IMR-90 (cell line): ENCODE measurements at places on chromosomes 16 and 17. TPM values are rescaled to one million over a fixed set of nuclear protein-coding genes. Genes with fewer than 3 reads are reported as not detected.

KRTAP4-3 gene
- total RNA-seq, result not detected in 2 replicates

GRCh38 chr16:66612422-66612821 is 7.9 kb downstream of the CMTM3 start:
- no peak for DNase-seq

DNA sequence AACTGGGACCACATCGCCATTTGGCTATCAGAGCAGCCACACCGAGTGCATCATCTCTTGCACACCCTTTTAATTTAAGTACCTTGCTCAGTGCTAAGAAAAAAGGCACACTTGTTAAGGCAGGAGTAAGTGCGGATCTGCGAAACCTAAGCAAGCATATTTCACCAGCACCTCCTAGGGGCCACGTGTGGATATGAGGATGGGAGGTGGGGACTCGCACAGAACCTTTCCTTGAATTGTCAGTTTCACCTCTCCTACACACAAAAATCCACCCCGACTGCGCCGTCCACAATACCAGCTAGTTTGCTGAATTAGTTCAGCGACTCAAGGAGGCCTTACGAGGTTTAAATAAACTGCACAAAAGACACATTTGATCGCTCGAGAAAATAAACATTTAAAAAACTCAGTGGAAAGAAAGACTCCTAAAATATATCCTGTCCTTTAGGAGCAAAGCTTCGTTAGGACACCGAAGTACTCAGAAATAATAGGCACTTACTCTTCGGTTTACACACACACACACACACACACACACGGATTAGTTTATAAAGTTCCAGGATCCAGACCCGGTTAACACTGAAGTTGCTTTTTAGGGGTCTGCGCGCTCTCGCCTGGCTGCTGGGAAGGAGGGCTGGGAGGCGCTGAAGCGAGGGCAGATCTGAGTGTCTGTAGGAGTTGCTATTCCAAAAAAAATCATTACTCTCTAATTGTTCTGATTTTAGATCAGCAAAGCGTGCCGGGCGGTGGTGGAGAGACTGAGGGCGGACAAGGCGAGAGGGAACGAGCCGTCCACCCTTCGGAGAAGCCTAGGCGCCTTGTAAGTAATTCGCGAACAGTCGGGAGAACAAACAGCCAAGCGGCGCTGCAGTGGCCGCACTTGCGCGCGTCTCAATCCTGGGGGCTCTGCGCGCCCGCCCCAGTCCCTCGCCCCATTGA is 1.0 kb upstream of the KCNJ2 start:
- peak; percentile 81 for DNase-seq

GRIN2C gene
- not detected in 2 replicates for total RNA-seq

- DNase-seq, result peak; percentile 59
These were observed 2.4 kb upstream of the MTSS2 start for GRCh38 chr16:70688246-70688742.

DNA sequence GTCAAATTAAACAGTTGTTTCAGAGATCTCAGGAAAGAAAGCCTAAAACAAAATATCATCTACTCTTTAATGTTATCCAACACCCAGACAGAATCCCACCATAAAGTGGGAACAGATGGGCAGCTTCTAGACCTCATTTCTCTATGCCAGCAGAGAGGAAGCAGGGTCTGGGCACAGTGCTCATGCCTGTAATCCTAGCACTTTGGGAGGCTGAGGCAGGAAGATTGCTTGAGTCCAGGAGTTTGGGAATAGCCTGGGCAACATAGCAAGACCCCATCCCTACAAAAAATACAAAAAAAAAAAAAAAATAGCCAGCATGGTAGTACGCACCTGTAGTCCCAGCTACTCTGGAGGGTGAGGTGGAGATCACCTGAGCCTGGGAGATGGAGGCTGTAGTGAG is 13.5 kb upstream of the ZNF652 start:
- no peak for DNase-seq

DNA sequence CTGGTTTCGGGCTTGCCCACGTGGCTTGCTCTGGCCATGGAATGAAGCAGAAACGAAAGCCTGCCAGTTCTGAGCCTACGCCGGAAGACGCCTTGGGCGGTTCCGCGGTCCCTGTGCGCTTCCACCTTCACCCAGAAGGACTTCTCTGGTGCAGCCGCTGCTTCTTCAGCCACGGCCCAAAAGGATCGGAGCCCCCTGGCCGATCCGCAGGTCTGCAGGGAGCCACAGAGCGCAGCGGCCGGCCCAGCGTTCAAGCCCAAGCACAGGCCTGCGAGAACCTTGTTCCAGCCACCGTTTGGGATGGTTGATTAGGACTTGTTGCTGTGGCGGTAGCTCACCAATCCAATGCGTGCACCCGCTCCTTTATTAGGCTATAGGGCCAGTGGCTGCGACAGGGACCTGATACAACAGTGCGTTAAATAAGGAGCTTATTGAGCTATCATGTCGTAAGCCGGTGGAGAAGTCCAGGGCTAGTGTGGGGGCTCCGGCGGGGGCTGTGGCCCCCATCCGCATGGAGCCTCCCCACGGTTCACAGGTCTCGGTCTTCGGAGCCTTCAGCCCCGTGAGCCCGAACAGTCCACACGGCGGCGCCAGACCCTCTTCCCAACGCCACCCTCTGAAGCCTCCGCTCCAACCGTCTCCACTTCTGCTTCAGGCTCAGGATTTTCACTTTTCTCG is 10.2 kb upstream of the MPP2 start:
- peak; percentile 10 for DNase-seq

GRCh38 chr17:77408284-77408683 is 267.5 kb downstream of the SEC14L1 start:
- DNase-seq, result no peak

DNA sequence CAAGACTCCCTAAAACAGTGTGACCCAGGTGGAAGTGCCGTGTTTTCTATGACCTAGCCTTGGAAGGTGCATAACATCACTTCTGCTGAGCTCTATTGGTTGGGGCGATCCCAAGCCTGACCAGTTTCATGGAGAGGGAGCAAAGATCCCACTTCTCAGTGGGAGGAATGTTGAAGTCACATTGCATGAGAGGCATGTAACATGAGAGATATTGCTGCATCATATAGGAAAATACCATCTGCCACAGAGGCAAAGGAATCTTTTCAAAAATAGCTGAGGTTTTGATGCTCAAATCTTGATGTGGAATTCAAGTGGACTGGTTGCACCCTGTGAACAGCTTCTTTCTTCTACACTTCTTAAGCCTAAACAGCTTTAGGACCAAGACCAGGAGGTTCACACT is 56.4 kb upstream of the NLRP1 start:
- no peak for DNase-seq

GRCh38 chr17:37088913-37089312 is 140.2 kb downstream of the AATF start:
- no peak for DNase-seq

PRSS8 gene
- not detected in 2 replicates for total RNA-seq

DNA sequence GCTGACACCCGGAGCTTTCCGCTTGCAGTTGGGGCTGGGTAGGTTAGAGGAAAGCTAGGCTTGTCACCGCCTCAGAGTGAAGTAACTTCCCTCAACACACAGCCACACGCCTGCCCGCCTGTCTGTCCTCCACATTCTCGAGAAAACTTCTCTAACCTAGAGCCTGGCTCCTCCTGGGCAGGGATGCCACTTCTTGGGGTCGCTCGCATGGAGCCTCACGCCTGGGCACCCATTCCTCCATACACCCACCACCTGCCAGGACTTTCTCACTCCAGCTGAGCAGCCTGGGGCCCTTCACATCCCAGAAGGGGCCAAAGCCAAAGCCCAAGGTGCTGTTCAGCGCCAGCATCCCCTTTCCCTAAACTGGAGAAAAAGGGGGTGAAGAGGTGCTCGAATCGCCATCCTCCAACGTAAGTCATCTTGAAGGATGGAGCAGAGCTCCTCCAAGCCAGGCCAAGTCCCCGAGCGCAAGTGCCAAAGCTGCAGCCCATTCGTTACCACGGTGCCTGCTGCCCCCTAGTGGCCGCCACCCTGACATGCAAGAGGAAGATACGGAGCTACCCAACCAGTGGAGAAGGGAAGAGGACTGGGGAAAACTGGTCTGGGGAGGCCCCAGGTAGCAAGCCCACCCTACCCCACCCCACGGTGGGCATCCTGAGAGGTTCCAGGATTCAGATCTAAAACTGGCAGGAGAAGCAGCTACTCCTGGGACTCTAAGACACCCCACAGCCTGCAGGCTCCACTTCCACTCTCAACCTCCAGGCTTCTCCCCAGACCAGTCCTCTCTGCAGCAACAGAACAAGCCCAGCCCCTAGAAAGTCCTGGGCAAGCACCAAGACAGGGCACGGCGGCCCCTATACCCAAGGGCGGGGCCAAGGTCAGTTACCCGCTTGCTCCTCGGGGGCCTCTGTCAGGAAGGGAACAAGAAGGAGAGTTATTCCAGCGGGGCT is 63.1 kb downstream of the MYO18A start:
- peak; percentile 47 for DNase-seq

- DNase-seq, result peak; percentile 37
These were observed 1.2 kb upstream of the NFATC3 start for GRCh38 chr16:68083861-68084503.

GRCh38 chr17:81967533-81968395 is 6.8 kb upstream of the NOTUM start:
- DNase-seq, result peak; percentile 32

ITGA2B gene
- total RNA-seq, result under 0.01 TPM in 2 replicates

- peak; percentile 41 for DNase-seq
These were observed 18.5 kb upstream of the ALDH3A1 start for GRCh38 chr17:19766421-19767270.

NGFR gene
- 0.18 TPM in 1 of 2 replicates, not detected in the other for total RNA-seq

DNA sequence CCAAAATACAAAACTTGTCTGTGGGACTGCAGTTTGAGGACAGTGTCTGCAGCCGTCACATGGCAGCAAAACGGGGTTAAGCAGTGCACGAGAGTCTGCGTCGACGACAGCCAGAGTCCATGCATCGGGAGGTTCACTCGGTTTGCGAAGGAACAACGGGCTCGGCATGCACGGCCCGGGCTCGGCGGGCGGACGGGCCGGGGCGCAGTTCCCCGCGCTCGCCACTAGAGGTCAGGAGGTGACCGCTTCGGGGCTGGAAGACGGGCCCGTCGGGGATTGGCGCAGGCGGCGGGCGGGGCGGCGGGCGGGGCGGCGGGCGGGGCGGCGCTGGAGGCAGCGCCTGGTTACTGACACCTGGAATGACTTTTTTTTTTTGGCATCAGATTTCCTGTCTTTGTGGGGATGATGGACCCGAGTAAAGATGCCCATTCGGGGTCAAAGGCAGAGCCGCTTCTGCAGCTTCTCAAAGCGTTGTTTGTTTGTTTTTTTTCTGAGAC is 6.5 kb downstream of the SCGB1C2 start:
- peak; percentile 39 for DNase-seq

UMOD gene
- not detected in 2 replicates for total RNA-seq

TNP2 gene
- not detected in 2 replicates for total RNA-seq

- DNase-seq, result no peak
These were observed 42.4 kb downstream of the TMEM235 start for GRCh38 chr17:78273813-78274212.

GRCh38 chr17:38498353-38498752 is 70.1 kb downstream of the ARHGAP23 start:
- DNase-seq, result no peak

MMD gene
- 7.0 and 11.9 TPM in 2 replicates for total RNA-seq

ZNRF1 gene
- total RNA-seq, result 8.2 and 9.7 TPM in 2 replicates

DNA sequence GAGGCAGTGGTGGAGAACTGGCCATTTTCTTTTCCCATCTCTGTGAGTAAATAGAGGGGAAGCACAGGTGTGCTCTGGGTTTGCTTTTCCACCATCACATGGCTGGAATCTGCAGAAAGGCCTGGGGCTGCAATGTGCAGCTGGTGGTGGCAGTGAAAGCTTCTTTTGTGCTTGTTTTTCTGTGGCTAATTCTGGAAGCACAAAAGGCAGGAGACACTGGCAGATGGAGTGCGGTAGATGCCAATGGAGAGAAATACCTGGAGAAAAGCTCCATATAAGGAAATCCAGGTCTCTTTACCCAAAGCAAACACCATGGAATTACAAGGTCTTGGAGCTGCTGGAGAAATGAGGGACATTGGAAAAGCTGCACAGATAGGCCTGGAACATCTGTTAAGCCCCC is 146.9 kb downstream of the HAPSTR1 start:
- DNase-seq, result no peak

CSH2 gene
- total RNA-seq, result not detected in 2 replicates

NPTX1 gene
- total RNA-seq, result 20.8 and 23.3 TPM in 2 replicates

DNA sequence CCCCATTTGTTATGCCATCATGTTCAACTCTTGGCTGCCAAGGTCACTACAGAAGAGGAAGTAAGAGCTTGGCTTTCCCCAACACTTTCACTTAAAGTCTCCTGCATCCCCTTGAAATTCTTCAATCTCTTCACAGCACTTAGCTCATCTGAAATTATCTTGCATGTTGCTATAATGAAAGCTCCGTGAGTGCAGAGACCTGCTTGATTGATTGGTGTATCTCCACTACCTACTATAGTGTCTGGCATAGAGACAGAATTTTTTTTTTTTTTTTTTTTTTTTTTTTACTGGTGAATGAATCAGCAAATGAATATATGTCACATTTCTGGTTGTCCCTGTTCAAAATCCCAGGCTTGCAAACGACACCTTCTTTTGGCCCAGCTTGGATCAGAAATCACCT is 1.9 kb upstream of the SDR42E1 start:
- DNase-seq, result no peak

- DNase-seq, result no peak
These were observed 260.1 kb downstream of the PARN start for GRCh38 chr16:14369734-14370598.

CCDC144A gene
- 1.4 and 3.6 TPM in 2 replicates for total RNA-seq

DNA sequence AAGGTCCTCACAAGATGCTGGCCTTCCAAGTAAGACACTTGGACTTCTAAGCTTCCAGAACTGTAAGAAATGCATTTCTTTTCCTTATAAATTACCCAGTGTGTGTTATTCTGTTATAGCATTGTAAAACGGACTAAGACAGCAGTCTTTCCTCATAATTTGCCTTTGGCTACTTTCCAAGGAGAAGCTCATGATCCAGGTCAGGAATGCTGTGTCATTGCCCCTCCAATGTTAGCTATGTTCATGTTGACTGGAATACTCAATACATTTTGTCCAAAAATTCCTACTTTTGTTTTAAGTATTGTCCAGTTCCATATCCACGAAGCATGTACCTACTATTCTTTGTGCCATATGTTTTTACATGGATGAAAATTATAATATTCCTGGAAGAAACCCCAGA is 234.6 kb downstream of the HS3ST3A1 start:
- DNase-seq, result no peak

DNA sequence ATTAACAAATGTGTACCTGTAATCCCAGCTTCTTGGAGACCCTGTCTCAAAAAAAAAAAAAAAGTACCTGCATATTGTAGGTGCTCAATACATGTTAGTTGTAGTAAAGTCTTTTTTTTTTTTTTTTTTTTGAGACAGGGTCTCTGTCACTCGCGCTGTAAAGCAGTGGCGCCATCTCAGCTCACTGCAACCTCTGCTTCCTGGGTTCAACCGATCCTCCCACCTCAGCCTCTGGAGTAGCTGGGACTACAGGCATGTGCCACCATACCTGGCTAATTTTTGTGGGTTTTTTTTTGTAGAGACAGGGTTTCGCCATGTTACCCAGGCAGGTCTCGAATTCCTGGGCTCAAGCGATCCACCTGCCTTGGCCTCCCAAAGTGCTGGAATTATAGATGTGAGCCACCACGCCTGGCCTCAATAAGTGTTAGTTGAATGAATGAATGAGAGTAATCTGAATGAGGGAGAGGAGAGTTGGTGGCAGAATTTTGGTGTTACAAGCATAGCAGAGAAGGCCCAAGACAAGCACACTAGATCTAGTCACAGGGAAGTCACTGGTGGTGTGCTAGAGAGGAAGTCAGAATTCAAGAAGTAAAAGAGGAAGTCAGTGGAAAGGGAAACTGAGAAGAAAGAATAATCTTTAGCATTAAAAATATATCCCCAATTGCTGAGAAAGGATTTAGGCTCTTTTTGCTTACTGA is 9.4 kb upstream of the MYL4 start:
- no peak for DNase-seq

GRCh38 chr16:81586977-81587625 is 142.5 kb downstream of the CMIP start:
- DNase-seq, result no peak

OXLD1 gene
- 9.9 and 10.3 TPM in 2 replicates for total RNA-seq

KCNH6 gene
- total RNA-seq, result 0.18 and 0.28 TPM in 2 replicates

CCL2 gene
- total RNA-seq, result 126 and 206 TPM in 2 replicates
